ENCODE measurements at places on chromosomes 2 and 18.

DNA sequence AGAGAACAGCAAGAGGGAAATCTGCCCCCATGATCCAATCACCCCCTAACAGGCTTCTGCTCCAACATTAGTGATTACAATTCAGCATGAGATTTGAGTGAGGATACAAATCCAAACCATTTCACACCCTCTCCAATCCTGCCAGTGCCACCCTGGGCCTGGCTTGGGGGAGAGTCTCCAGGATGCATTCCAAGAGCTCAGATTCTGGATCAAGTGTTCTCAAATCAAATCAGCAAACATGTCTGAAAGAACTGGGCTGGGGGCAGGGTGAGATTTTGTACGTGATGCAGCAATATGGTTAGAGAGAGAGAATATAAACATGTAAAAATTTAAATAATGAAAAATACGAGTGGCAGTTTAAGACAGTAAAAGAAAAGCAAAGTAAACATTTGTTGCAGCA lies 2100.9 kb upstream of the CELF4 start:
- no peak for DNase-seq

DNA sequence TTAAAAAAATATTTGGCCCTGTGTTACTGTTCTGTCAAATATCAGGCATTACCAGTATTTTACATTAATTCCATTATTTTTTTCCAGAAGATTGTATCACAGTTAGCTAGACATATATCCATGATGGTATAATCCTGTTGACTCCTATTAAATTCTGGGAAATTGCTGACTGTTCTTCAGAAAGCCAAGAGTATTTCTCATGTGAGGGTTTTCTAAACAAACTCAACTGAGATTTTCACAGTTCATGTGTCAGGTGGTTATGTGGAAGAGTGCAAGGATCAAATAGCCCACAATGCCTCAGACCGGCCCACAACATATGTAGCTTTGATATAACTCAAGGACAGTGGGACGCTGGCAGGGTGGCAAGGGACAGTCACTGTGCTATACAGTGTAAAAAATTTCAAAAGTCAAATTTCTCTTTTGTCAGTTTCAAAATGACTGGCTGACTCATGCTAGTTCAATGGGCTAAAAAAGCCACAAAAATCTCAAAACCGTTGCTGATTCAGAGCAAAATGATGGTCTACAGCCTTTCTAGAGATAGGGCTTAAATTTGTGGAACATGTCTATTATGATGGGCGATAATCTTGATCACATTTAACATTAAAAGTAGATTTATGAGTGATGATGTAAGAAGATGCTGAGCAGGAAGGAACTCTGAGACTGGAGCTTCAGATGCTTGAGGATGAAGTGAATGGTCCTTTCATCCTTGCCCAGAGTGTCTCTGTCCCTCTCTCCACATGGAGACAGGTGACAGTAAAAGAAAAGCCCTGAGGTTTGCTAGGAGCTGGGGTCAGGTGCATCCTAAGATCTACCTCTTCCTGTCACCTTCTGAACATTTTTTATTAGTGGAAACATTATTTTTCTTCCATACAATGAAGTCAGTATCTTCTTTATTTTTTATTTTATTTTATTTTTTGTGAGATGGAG lies 175.8 kb upstream of the PIEZO2 start:
- no peak for DNase-seq

GRCh38 chr18:74515620-74516231 lies 18.6 kb upstream of the CNDP1 start:
- no peak for DNase-seq

GRCh38 chr2:20666304-20667150 lies at the start of gene GDF7:
GDF7 (plus strand) TSS chr2:20667144; CDS start chr2:20667240, 96 bp downstream.
- DNase-seq: no peak

- DNase-seq: peak; percentile 68
Measured at GRCh38 chr2:70716131-70716743, 51.8 kb downstream of the ADD2 start.

DNA sequence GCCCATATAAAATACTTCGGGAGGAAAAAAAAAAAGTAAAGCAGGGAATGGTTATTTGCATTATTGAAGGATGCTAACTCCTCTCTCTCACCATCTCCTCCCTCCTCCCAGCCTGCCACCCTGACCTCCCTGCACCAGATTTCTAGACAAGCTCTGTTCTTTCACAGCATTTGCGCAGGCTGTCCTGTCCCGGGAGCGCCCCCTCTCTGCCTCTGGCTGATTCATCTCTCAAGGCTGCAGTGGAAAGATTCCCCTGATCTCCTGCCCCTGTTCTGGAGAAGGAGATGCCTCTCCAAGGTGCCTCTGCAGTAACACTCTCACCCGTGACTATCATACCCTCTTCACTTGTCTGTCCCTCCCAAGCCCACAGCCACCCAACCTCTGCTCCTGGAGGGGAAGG lies 38.5 kb downstream of the COL4A4 start:
- DNase-seq: no peak

GRCh38 chr18:37428288-37428974 lies 137.2 kb downstream of the CELF4 start:
- DNase-seq: no peak

DNA sequence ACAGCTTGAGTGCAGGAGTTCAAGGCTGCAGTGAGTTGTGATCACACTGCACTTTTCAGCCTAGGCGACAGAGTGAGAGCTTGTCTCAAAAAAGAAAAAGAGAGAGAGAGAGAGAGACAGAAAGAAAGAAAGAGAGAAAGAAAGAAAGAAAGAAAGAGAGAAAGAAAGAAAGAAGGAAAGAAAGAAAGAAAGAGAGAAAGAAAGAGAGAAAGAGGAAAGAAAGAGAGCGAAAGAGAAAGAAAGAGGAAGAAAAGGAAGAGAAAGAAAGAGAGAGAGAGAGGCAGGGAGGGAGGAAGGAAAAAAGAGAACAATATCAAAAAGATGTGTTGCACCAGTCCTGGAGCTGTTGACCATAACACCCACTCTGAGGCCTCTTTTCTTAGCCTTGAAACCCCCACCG lies 89.8 kb upstream of the MBOAT2 start:
- DNase-seq: no peak

GRCh38 chr2:9661261-9661660 lies 30.5 kb upstream of the YWHAQ start:
- DNase-seq: no peak

GRCh38 chr18:40904295-40904694 lies 1050.7 kb upstream of the PIK3C3 start:
- DNase-seq: peak; percentile 42

DNA sequence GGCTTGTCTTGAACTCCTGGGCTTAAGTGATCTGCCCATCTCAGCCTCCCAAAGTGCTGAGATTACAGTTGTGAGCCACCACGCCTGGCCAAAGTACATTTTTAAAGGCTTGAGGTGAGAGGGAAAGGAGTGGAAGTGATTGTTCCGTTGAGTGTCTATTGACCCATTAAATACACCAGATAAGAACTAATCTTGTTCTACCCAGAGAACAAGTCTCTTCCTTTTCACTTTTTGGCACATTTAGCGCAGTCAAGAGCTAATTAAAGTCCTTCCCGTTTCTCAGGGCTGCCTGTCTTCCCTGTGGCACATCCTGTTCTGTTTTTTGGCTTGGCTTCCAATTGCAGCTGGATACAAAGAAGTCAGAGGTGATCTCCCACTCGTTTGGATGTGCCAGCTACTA lies 172.3 kb downstream of the ALPK2 start:
- no peak for DNase-seq

- DNase-seq: no peak
Measured at GRCh38 chr2:16013359-16013911, 73.1 kb downstream of the MYCN start.

DNA sequence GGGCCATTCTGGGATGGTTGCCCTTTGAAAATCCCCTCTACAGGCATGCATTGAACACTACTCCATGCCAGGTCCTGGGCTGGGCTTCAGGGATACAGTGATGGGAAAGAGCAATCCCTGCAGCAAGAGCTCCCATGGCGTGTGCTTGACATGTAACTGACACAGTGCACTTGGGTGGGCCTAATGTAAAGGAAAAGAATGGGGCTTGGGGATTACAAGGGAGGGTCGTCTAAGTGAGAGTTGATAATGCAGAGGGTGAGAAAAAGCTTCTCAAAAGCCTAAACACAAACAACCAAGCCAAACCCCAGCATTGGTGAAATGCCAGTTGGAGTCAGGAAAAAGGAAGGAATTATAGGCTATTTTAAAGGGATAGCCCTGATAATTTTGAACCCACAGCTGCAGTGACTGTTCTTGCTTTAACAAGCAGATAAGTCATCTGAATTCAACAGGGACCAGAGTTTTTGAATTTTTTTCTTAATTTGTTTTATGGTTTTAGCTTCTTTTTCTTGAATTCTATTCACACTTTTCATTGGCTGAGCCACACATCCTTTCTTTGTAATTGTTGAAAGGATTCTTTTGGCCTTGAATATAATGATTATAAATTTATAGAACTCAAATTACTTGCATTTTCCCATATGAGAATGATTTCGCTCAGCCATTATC lies 308.7 kb downstream of the LPIN1 start:
- no peak for DNase-seq

GRCh38 chr18:31454066-31454708 lies 6.6 kb downstream of the DSG3 start:
- DNase-seq: no peak

GRCh38 chr18:28823506-28824182 lies 646.7 kb upstream of the CDH2 start:
- no peak for DNase-seq

DNA sequence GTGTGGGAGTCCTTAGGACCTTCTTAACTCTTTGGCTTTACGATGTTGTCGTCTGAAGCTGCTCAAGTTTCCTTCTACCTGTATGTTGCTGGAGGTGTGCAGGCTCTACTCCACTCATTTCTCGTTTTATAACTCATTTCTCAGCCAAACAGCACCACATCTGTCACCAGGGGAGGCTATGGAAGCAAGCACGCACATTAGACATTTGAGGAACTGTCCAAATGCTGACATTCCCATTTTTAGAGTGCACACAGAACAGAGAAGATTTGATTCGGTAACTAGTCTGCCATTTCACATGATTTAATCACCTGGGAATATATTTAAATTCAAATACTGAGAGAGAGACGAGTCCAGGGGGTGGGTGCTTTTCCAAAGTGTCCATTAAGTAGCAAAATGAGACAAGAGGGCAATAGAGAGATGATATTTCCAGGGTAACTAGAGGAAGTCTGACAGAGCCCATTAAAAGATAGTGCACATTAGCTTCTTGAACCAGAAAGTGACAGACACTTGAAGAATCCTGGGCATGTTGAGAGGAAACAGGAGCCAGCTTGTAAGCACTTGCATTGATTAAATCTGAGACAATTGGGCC lies 793.3 kb downstream of the TDRD15 start:
- no peak for DNase-seq

GRCh38 chr2:9445089-9445488 lies 21.6 kb downstream of the CPSF3 start:
- DNase-seq: no peak

DNA sequence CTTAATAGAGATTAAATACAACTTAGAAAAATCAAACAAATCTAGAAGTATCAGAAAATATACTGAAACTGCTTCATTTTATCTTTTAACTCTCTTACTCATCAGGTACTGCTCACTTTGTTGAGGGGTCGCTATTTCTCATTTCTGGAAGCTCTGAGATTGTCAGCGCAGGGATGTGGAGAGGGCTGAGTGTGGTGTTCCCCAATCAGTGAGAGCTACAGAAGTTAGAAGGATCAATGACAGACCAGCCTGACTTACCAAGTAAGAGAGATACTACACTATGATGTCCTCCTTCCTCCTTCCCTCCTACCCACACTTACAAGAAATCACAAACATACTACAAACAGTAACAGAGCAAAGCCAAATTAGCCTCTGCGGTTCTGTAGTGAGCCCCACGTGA lies 8.1 kb downstream of the GCFC2 start:
- no peak for DNase-seq

- DNase-seq: no peak
Measured at GRCh38 chr2:182585001-182585400, 131.1 kb upstream of the DNAJC10 start.

GRCh38 chr2:149271575-149271974 lies 58.8 kb upstream of the LYPD6 start:
- DNase-seq: no peak

GRCh38 chr2:236507393-236508085 lies 62.1 kb upstream of the ACKR3 start:
- no peak for DNase-seq

DNA sequence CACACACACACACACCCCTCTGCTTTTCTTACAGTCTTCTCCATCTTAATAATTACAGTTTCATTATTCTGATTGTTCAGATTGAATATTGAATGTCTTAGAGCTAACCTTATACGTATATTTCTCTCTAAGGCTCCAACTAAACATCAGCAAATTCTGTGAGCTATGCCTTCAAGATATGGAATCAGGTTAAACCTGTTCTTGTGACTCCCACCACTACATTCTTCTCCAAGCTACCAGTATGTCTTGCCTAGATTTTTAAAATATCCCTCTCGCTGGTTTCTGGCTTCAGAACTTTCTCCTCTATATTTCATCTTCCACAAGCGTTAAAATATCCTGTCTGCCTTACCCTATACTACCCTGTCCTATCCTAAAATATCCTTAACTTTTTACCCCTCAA lies 1346.4 kb upstream of the CDH2 start:
- no peak for DNase-seq

DNA sequence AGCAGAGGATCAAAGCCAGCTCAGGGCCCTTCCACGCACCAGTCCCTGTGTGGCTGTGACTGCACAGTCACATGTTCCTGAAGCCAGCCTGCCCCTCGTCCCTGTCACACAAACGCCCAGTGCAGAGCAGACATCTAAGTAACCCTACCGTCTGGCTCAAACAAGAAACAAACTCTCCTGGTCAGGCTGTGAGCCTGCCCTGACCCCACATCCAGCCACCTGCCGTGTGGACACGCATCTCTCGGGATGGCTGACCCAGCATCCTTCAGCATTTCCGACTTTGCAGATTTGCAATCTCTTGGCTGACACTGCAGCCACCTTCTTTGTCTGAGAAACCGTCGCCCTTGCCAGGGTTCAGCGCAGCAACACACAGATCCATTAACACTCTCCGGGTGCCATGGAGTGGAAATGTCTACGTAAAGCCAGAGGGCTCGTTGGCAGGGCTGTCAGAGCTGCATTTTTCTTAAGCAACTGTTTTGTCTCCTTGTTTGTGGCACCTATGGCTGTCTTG lies 82.3 kb upstream of the ASAP2 start:
- DNase-seq: no peak

DNA sequence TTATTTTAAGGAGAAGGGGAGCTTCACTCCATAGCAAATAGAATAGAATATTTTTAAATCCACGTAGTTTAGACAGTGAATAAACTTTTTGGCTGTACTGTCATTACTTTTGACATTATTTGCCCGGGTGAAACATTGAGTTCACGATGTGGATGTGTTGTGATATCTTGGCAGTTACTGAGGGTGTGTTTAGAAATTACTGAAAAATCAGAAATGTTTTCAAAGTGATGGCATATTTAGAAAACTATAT lies 769 bp upstream of the FAM98A start:
- DNase-seq: no peak

GRCh38 chr2:71348302-71348701 lies 16.7 kb downstream of the ZNF638 start:
- DNase-seq: no peak

GRCh38 chr2:233426619-233427342 lies 72.5 kb downstream of the DGKD start:
- DNase-seq: no peak

GRCh38 chr2:42851740-42852250 lies 59.4 kb upstream of the HAAO start:
- no peak for DNase-seq

GRCh38 chr2:30504731-30505130 lies 57.7 kb downstream of the LCLAT1 start:
- peak; percentile 20 for DNase-seq
